Cortex of kidney (tissue), 1 donor: ENCODE measurements at places on chromosomes 13 and 19.

DNA sequence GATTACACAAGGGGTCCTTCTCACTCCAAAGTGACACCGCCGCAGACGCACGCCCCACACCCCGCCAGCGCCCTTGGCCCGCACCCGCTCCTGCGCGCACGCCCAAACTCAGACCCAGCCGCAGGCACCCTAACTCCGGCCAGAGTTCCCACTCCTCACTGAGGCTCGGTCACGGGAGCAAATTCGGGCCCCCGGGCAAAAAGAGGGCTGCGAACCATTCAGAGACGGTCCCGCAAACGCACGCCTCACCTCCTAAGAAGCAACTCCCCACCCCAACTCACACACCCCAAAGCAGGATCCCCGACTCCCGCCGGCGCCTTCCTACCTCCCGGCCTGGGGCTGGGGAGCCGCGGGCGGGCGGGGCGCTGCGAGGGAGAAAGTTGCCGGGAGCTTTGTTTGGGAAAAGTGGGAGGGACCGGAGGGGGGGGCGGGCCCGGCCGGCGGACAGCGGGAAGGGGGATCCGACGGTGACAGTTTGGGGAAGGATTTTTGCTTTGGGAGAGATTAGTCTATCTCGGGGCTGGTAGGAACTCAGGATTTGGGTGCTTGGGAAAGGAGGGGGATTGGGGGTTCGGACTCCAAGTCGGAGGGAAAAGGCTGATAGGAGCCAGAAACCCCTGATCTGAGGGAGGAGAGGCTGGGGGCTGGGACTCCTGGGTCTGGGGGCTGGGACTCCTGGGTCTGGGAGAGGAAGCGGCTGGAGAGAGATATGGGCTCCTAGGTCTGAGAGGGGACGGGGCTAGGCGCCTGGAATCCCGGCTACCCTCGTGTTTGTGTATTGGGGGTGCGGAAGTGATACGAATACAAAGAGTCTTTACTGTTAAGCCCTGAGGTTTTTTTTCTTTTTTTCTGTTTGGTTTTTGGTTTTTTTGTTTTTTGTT lies at the start of gene TEAD2:
TEAD2 (minus strand) TSS at position 369 of the 881 bp plus-strand sequence. CDS start 2,341 bp downstream, outside the sequence.
- DNase-seq = no peak

GRCh38 chr13:20426766-20427448 lies 98.8 kb downstream of the CRYL1 start:
- no peak for DNase-seq

- no peak for DNase-seq
These were observed 5.6 kb downstream of the UHRF1 start for GRCh38 chr19:4914736-4915501.

DNA sequence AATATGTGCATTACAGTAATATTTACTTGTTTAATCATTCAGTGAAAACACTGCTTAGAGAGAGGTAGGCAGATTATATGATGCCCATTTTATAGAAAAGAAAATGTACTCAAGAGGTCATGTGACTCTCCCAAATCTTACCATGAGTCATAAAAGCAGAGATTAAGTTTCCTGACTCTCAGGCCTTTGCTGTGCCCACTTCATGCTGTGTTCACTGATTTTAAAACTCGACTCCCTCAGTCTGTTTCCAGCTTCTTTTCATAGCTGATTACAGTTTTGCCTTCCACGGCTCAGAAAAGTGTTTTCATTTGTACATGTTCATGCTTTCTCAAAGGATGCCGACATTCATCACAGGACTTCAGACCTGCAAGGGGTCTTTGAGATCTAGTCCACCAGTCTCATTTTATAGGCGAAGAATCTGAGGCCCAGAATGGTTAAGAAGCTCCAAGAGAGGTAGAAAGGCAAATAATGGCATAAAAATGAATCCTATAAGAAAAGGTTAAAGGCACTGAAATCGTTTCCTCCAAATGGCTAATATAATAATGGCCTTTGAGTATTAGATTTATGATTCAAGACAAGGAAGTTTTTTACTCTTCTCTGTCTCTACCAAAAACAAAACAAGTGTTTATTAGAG lies 9.0 kb upstream of the IPO5 start:
- no peak for DNase-seq

GRCh38 chr13:74795526-74795925 lies 661.3 kb upstream of the KLF12 start:
- no peak for DNase-seq

GRCh38 chr13:85040215-85040614 lies 759.0 kb downstream of the SLITRK6 start:
- no peak for DNase-seq

DNA sequence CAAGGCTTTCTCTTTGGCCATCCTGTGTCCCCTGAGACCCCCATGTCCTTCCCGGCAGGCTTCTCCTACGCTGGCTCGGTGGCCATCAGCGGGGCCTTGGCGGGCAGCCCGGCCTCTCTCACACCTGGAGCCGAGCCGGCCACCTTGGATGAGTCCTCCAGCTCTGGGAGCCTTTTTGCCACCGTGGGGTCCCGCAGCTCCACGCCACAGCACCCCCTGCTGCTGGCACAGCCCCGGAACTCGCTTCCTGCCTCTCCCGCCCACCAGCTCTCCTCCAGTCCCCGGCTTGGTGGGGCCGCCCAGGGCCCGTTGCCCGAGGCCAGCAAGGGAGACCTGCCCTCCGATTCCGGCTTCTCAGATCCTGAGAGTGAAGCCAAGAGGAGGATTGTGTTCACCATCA lies 14.2 kb downstream of the PLEKHJ1 start:
- DNase-seq = no peak

DNA sequence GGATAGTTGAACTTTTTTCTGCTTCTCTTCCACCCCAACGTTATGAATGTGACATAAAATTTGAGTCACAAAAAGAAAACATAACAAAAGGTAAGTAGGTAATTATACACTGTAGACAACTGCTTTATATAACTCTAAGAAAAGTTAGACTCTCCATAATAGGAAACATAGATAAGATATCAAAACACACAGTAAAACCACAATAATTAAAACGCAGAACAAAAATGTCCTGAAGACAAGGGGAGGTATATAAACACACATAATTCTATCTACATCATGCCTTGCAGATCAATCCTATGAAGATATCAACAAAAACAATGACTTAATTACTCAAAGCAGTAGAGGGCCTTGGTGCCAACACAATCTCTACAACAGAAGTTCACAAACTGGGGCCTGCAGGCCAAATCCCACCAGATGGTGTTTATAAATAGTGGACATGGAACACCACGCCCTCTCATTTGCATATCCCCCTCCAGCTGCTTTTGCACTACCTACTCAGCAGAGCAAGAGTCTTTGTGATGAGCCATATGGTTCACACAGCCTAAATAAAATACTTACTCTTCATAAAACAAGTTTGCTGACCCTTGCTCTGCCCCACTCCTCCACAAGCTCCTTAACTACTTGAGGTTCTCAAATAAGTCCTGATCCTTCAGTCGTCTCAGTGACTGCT lies 254.7 kb downstream of the KLF12 start:
- no peak for DNase-seq

DNA sequence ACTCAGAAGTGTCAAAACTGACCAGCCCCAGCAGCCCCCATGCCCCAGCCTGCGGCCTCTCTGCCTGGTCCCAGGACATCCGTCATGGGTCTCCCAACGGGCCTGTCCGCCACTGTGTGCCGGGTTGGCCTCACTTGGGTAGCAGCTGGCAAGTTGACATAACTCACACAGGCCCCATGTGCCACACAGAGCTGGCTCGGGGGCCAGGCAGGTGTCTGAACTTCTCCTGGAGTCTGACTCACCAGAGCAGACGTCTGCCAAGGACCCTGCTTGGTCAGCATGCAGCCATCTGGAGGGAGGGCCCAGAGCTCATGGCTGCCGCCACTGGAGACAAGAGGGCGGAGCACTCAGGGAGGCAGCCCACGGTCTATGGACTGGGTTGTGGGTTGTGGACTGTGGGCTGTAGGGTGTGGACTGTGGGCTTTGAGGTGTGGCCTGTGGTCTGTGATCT lies 32.0 kb upstream of the TMEM255B start:
- no peak for DNase-seq
